Psoas muscle (tissue), 8 donors: ENCODE measurements at places on chromosomes 11 and 22. TPM values are rescaled to one million over a fixed set of nuclear protein-coding genes. Genes with fewer than 3 reads are reported as not detected.

The SYTL2 gene
- total RNA-seq: 4.7 TPM

The CRYAB gene
- 9,763 TPM for total RNA-seq

- no peak for DNase-seq
These were observed 5.3 kb downstream of the BDNF start for GRCh38 chr11:27694992-27695391.

DNA sequence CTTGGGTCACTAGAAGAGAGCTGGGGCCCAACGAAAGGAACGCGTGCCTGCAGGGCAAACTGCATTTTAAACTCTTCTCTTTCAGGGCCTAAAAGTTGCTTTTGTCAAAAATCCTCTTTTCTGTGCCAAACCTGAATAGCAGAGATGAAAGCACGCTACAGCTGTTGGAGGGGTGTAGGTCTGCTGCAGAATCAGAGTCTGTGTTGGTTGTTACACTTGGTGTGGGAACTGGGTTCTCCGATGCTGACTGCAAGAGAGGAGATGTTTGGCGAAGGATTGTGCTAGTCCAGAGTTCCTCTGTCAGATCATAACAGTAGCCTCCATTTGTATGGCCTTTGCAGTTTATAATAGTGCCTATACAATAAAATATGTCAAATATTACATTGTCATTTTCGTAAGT is 41.8 kb downstream of the BARX2 start:
- no peak for DNase-seq

GRCh38 chr22:23220485-23221350 is 40.4 kb downstream of the BCR start:
- DNase-seq: no peak

The BBOX1 gene
- not detected for total RNA-seq

- no peak for DNase-seq
These were observed 87.6 kb upstream of the SEPTIN5 start for GRCh38 chr22:19626666-19627065.

- no peak for DNase-seq
These were observed 76.7 kb downstream of the ATG16L2 start for GRCh38 chr11:72890881-72891280.

- DNase-seq: no peak
These were observed at the start of gene CD6 for GRCh38 chr11:60971520-60971919. CD6 (plus strand) TSS chr11:60971680; CDS start chr11:60971866, 186 bp downstream.
